Activated CD8-positive, alpha-beta memory T cell treated with anti-CD3 and anti-CD28 coated beads, Interleukin-2, amount 10 ng/mL, durations not matched to agents 7 days and 5 days (primary cell): ENCODE measurements at places on chromosomes 12 and 14. TPM values are rescaled to one million over a fixed set of nuclear protein-coding genes. Genes with fewer than 3 reads are reported as not detected.

GLIPR1L1 gene
- not detected for total RNA-seq

SLC2A14 gene
- total RNA-seq: 0.12 TPM

TMEM52B gene
- total RNA-seq: not detected

CELA1 gene
- total RNA-seq: not detected

GRCh38 chr12:15494329-15495046, 172.2 kb downstream of the PTPRO start:
- no peak for DNase-seq

DNA sequence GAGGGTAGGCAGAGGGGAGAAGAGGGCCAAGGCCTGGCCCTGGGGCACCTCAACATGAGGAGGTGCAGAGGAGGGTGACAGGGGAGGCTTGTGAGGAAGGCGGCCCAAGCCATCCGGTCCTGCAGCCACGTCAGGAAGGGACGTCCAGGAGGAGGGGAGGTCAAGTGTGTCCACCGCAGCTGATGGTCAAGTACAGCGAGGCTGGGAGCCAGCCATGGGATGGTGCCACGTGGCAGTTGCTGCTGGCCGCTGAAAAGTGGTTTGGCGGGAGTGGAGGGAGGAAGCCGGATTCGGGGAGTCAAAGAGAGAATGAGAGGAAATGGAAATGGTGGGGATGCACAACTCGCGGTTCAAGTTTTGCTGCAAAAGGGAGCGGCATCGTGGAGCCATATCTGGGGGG, 41.2 kb downstream of the PRIMA1 start:
- no peak for DNase-seq
